Fibroblast of lung (primary cell): ENCODE measurements at places on chromosomes 12 and 14. TPM values are rescaled to one million over a fixed set of nuclear protein-coding genes. Genes with fewer than 3 reads are reported as not detected.

Gene PDE3A
- total RNA-seq: 0.17 and 0.26 TPM in 2 replicates

Gene RBM25
- 22.3 and 25.4 TPM in 2 replicates for total RNA-seq

Gene CCDC198
- not detected in 2 replicates for total RNA-seq

Gene TMEM116
- total RNA-seq: 12.3 and 21.8 TPM in 2 replicates

Gene IL26
- total RNA-seq: 0.26 TPM in 1 of 2 replicates, not detected in the other

Gene GON7
- total RNA-seq: 11.3 and 17.2 TPM in 2 replicates

Gene VTI1B
- total RNA-seq: 63.7 and 67.9 TPM in 2 replicates

Gene KCNJ8
- 7.4 and 13.2 TPM in 2 replicates for total RNA-seq

DNA sequence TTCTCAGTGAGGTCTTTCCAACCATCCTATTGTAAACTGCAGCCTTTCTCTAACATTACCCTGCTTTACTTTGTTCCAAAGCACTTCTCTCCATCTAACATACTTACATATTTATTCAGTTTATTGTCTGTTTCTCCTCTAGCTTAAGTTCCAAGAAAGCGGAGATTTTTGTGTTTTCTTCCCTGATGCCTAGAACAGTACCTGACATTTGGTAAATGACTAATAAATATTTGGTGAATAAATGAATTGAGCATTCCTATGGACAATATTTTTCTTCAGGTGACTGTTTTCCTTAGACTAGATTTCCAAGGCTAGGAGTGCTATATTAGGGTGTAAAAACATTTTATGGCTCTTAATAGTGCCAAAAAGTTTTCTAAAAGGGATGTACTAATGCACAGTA lies 2.4 kb downstream of the RACGAP1 start:
- no peak overlapping the region for H3K4me3 ChIP-seq
- H3K4me1 ChIP-seq: peaks cover under 1% of the 10 kb centered on the region
- H3K27ac ChIP-seq: no peak overlapping the region
- H3K27me3 ChIP-seq: no peaks in the 10 kb centered on the region
- DNase-seq: no peak

DNA sequence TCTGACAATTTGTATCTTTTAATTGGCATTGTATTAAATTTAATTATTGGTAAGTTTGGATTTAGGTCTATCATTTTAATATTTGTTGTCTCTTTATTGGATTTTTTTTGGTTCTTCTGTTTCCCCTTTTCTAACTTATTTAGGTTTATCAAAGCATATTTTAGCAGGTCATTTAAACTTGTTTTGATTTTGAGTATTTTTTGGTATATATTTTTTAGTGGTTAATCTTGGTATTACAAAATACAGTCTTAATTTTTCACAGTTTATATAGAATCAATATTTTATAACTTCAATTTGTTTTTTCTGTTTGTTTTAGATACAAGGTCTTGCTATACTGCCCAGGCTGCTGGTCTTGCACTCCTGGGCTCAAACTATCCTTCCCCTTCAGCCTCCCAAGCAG lies 15.5 kb upstream of the ADGRD1 start:
- DNase-seq: no peak
- H3K36me3 ChIP-seq: no peaks in the 10 kb centered on the region
- H3K4me3 ChIP-seq: no peak overlapping the region
- no peaks in the 10 kb centered on the region for H3K27me3 ChIP-seq
- no peak overlapping the region for H3K27ac ChIP-seq
- H3K4me1 ChIP-seq: no peaks in the 10 kb centered on the region

GRCh38 chr12:1583421-1584078 lies 10.8 kb downstream of the FBXL14 start:
- H3K27me3 ChIP-seq: no peaks in the 10 kb centered on the region

- H3K36me3 ChIP-seq: no peaks in the 10 kb centered on the region
- no peak overlapping the region for H3K27ac ChIP-seq
- H3K4me3 ChIP-seq: no peak overlapping the region
- no peaks in the 10 kb centered on the region for H3K27me3 ChIP-seq
- H3K4me1 ChIP-seq: no peaks in the 10 kb centered on the region
- DNase-seq: no peak
Measured at GRCh38 chr12:27396216-27396815, 50.2 kb upstream of the SMCO2 start.

DNA sequence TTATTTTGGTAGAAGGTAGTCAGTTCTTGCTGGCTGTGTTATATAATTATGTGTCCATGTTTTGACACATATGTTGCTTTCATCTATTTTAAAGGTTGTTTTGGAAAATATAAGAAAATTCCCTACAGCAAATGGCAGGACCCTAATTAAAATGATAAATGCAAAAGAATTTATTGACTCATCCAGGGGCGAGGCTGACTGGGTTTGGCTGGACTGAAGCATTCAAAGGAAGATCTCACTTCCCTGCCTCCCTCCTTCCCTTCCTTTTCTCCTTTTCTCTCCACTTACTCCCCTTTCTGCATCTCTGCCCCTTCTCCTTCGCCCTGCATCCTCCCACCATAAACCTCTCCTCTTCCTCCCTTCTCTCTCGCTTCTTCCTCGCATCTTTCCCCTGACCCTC lies 129.6 kb downstream of the SNAPC1 start:
- no peaks in the 10 kb centered on the region for H3K27me3 ChIP-seq

GRCh38 chr14:21029917-21030316 lies at the start of gene TPPP2:
TPPP2 (plus strand) TSS chr14:21030217; CDS start chr14:21030582, 365 bp downstream.
- no peaks in the 10 kb centered on the region for H3K4me1 ChIP-seq
- peaks cover 34% of the 10 kb centered on the region for H3K27me3 ChIP-seq
- no peak within 1 kb of the TSS for H3K27ac ChIP-seq
- no peak within 1 kb of the TSS for H3K4me3 ChIP-seq
- H3K36me3 ChIP-seq: no peaks in the 10 kb centered on the region

- no peaks in the 10 kb centered on the region for H3K4me1 ChIP-seq
- H3K27me3 ChIP-seq: no peaks in the 10 kb centered on the region
- H3K4me3 ChIP-seq: no peak overlapping the region
- DNase-seq: peak; percentile 66
Measured at GRCh38 chr12:30461026-30461615, 234.5 kb downstream of the IPO8 start.

DNA sequence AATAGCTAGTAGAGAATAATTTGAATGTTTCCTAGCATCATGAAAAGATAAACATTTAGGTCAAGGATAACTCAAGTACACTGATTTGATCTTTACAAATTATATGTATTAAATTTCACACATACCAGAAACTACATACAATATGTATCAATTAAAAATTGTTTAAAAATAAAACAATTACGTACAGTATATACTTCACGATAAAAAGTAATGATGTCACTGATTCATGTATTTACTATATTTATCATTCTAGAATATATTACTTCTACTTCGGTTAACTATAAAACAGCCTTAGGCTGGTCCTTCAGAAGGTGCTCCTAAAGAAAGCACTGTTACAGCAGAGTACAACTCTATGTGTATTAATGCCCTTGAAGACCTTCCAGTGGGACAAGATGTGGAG lies 11.5 kb downstream of the RBM23 start:
- H3K27ac ChIP-seq: no peak overlapping the region
- H3K36me3 ChIP-seq: peaks cover 18% of the 10 kb centered on the region
- no peak for DNase-seq
- H3K27me3 ChIP-seq: no peaks in the 10 kb centered on the region

DNA sequence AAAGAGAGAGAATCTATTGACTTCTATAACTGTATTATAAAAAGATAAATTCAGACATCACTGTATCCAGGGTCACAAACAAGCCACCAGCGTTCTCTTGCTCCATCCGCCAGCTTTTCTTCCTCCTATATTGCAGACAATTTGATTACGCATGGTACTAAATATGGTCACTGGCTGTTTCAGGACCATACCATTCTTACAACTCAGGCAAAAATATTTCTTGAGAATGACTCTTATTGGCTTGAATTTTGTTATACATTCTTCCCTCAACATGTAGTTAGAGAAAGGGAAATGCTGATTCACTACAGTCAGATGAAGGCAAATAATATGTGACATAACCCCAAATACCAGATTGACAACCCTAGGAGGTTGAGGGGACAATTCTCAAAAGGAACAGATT lies 101.3 kb downstream of the SLC6A15 start:
- DNase-seq: peak; percentile 45
- no peaks in the 10 kb centered on the region for H3K27me3 ChIP-seq
- H3K36me3 ChIP-seq: no peaks in the 10 kb centered on the region
- H3K4me1 ChIP-seq: no peaks in the 10 kb centered on the region
- H3K4me3 ChIP-seq: no peak overlapping the region
- no peak overlapping the region for H3K27ac ChIP-seq

DNA sequence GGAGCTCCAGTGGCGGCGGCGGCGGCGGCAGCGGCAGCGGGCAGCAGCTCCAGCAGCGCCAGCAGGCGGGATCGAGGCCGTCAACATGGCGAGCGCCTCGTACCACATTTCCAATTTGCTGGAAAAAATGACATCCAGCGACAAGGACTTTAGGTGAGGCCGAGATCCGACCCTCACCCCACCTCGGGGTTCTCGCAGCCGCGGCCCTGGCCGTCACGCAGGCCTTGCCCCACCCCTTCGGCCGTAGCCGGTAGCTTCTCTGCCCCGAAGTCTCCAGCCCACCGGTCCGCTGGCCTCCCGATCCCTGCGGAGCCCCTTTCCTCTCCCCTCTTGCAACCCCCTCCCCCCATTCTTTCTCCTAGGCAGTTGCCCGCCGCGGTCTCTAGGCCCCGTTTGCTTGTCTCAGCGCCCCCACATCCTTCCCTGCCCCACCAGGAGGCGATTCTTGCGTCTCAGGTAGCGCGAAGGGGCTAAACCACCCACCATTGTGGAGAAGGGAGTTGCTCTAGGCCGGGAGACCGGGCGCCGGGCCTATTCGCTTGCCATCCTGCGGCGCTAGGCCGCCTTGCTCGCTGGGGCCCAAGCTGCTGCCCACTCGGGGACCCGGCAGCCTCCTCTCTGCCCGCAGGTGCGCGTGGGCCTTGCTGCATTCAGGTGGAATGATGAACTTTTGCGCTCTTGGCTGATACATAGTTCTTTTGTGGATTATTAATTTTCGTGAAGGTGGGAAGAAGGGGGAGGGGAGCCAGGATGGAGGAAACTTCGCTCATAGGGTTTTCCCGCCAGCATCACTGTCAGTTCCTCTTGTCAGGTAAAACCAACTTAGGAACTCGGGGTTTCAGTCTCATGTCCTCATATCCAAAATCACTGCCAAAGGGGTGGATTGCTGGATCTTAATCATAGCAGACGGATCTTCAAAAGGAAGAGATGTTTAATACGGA lies 745 bp downstream of the CAND1 start:
- peak; percentile 39 for DNase-seq
- H3K36me3 ChIP-seq: no peaks in the 10 kb centered on the region
- H3K27ac ChIP-seq: peak overlapping the region; percentile 98
- no peaks in the 10 kb centered on the region for H3K4me1 ChIP-seq
- H3K27me3 ChIP-seq: no peaks in the 10 kb centered on the region

DNA sequence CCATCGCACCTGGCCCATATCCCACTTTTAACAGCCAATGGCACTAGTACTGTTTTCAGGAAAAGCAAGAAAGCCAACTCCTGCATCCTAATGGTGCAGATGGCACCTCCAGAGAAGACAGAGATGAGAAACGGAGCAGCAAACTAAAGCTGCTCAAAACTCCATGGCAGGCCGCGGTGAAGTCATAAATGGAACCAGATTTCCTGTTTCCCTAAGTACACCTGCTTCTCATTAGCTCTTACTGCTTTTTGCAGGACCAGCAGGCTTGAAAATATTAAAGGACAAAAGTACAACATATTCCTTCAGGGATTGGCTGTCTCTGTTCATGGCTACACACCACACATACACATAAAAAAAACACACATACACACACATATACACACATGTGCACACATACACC lies 36.7 kb upstream of the LGALS3 start:
- no peak for DNase-seq
- peaks cover 3% of the 10 kb centered on the region for H3K4me1 ChIP-seq
- H3K27ac ChIP-seq: no peak overlapping the region

- no peak overlapping the region for H3K4me3 ChIP-seq
- no peaks in the 10 kb centered on the region for H3K4me1 ChIP-seq
- no peak for DNase-seq
Measured at GRCh38 chr14:94888121-94888520, 118.2 kb upstream of the GSC start.

- H3K36me3 ChIP-seq: no peaks in the 10 kb centered on the region
- no peaks in the 10 kb centered on the region for H3K27me3 ChIP-seq
- H3K4me3 ChIP-seq: no peak overlapping the region
- no peak for DNase-seq
Measured at GRCh38 chr12:20109676-20110075, 258.7 kb upstream of the PDE3A start.

GRCh38 chr12:121575952-121576625 lies 4.7 kb downstream of the KDM2B start:
- H3K27ac ChIP-seq: peak overlapping the region; percentile 90
- H3K36me3 ChIP-seq: peaks cover 5% of the 10 kb centered on the region
- H3K4me3 ChIP-seq: peak overlapping the region; percentile 67

GRCh38 chr12:15797818-15798217 lies 8.6 kb upstream of the EPS8 start:
- peaks cover 6% of the 10 kb centered on the region for H3K4me1 ChIP-seq
- no peak overlapping the region for H3K27ac ChIP-seq
- no peaks in the 10 kb centered on the region for H3K27me3 ChIP-seq
- no peak overlapping the region for H3K4me3 ChIP-seq
- H3K36me3 ChIP-seq: no peaks in the 10 kb centered on the region
- DNase-seq: no peak

DNA sequence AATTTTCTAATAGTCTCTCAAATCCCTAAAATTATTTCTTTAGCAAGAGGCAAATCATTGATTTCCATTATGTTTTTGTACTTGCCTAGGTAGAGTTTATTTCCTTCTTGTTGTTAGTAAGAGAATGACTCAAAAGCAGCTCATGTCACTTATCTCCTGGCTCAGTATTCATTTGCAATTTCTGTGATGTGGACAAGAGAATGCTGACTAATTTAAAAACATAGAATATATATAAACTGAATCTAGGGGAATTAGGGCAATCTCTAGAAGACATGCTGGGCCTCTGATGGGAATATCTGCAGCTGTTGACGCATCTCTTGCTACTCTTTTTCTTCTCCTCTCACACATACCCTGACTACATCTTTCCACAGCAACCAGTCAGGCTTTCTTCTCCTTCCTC lies 130.8 kb upstream of the PRKD1 start:
- no peaks in the 10 kb centered on the region for H3K4me1 ChIP-seq
- no peaks in the 10 kb centered on the region for H3K36me3 ChIP-seq
- DNase-seq: no peak
- no peak overlapping the region for H3K4me3 ChIP-seq
- no peak overlapping the region for H3K27ac ChIP-seq

DNA sequence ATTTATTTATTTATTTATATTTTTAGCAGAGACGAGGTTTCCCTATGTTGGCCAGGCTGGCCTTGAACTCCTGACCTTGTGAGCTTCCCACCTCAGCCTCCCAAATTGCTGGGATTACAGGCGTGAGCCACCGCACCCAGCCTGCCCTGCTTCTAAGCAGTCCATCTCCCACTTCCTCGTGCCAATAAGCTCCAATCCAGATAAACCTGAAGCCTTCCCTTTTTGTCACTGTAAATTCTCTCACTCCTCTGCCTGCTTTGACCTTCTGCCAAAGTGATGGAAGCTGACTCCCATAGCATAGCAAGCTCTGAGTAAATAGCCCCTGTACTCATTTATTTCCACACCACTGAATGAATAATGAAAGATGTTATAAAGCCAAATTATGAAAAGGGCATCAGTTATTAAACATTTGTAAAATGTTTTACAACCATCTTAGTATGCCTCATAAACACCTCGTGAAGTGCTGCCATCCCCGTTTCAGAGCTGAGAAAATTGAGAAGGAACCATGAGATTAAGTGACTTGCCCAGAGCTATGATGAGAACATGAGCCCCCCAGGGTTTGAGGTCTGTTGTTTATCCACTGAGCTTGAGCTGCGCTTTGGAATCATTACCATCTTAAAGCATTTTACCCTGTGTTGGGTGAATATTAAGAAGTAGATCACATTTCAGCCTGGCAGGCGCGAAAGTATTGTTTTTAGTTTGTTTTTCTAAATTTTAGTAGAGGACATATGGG lies 30.4 kb downstream of the MANSC1 start:
- peak overlapping the region; percentile 24 for H3K4me3 ChIP-seq
- no peaks in the 10 kb centered on the region for H3K36me3 ChIP-seq
- H3K27ac ChIP-seq: no peak overlapping the region
- no peaks in the 10 kb centered on the region for H3K4me1 ChIP-seq
- no peaks in the 10 kb centered on the region for H3K27me3 ChIP-seq
